ENCODE measurements at places on chromosomes 16 and 17.
A peak's percentile ranks its signal among the peaks of the same experiment; 100 is the strongest.

GRCh38 chr16:82995924-82996441, 369.2 kb downstream of the CDH13 start:
- no peak for DNase-seq

DNA sequence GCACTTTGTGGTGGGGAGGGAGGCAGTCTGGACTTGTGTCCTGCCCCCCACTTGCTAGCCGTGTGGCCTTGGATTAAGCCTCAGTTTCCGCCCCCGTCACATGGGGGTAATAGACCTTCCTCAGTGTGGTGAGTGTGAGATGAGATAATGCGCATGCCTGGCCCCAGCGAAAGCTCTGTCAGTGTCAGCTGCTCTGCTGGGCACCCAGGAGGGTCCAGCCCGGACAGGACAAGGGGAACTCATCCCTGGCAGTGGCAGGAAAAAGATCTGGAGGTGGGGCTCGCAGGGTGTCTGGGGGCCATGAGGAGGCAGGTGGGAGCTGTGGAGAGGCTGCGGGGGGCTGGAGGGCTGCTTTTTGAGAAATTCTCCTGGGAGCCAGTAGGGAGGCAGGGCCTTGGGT, 63.5 kb downstream of the SRCIN1 start:
- no peak for DNase-seq

DNA sequence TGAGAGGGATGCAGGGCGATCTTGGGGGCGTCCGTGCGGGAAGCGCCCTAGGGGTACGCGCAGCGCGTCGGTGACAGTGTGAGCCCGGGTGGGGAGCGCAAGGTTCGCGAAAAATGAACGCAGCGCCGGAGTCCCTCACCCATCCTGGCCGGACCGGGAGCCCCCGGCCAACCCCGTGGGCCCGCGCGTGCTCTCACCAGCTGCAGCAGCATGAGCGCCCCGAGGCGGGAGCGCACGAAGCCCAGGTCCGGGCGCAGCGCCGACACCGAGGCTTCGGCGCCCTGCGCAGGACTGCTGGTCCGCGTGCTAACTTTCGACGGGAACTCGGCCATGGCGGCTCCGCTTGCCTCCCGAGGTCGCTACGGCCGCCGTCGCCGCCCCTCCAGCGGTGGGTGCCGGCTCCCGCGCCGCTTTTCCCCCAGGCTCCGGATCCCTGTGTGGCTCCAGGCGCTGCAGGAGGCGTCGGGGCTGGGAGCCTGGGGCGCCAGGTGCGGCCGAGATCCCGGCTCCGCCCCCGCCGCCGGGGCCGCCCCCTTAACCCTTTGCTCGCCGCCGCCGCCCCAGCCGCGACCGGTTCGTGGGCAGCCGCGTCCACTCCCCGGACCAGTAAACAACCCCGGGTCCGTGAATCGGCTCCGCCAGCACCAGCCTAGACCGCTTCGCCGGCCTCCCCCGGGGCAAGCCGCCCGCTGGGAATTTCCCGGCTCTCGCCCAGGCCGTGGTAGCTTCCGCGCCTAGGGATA, at the start of gene PLLP:
Gene PLLP (minus strand): TSS at position 464 of the 743 bp plus-strand sequence. CDS start 132 bp downstream, at position 332.
- DNase-seq = peak; percentile 48

- DNase-seq = no peak
Measured at GRCh38 chr16:81275064-81275532, 36.6 kb downstream of the BCO1 start.

GRCh38 chr17:55577687-55578086, 66.4 kb upstream of the SMIM36 start:
- DNase-seq = no peak

GRCh38 chr16:74439685-74440084, 18.4 kb upstream of the CLEC18B start:
- DNase-seq = no peak

DNA sequence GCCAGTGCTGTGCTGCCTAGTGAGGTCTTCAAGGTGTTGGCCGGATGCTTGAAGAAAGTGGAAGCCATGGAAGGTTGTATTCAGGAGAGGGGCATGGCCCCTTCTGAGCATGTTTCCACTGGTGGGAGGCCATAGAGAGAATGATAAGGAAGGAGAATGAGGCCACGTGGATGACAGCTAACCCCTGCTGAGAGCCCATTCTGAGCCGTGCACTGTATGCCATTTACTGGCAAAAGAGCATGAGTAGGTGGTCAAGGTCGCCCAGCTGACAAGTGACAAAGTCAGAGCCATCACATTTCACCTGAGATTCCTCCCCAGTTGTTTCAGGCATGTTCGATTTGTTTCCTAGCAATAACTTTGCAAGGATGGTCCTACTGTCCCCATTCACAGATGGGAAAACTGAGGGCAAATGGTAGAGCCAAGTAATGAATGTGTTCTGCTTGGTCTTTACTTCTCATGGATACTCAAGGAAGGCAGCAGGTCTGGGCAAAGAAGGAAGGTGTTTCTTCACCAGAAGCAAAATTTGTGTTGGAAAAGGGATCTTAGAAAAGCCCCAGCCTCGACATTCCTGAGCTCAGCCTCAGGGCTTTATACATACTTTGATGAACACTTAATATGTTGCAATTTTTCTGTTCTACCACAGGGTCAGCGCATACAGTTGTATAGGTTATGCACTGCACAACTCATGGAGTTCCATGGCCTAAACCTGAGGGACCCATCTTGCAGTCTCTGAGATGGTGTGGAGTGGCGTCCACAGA, 10.5 kb upstream of the NKD1 start:
- DNase-seq = no peak

GRCh38 chr16:58299757-58300349, 5.0 kb upstream of the PRSS54 start:
- no peak for DNase-seq

Data from activated CD8-positive, alpha-beta memory T cell treated with anti-CD3 and anti-CD28 coated beads, Interleukin-2, amount 50 U/mL, for 4 hours (primary cell).